ENCODE measurements at places on chromosomes 2 and 18. TPM values are rescaled to one million over a fixed set of nuclear protein-coding genes. Genes with fewer than 3 reads are reported as not detected.

DNA sequence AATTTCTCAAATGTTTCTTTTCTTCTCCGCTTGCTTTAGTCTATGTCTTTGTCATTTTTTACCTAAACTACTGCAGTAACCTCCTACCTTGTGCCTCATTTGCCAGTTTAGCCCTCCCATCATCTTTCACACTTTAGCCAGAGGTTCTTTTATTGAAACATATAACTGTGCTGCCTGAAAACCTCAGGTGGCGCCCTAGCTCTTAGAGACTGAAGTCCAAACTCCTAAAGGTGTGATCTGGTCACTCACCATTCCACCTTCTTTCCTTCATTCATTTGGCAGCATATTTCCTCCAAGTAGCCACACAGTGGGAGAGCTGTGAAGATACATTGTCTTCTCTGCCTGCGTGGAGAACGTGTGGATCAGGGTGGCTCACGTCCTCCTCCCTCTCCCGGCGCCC is 98.2 kb upstream of the MAPRE2 start:
- H3K27ac ChIP-seq: no peak overlapping the region
- H3K36me3 ChIP-seq: no peaks in the 10 kb centered on the region
- peak; percentile 48 for DNase-seq
- no peak overlapping the region for H3K4me3 ChIP-seq

The IFIH1 gene
- total RNA-seq: 16.1 TPM

- H3K27ac ChIP-seq: no peak overlapping the region
- no peak overlapping the region for H3K4me3 ChIP-seq
- H3K27me3 ChIP-seq: no peaks in the 10 kb centered on the region
- H3K4me1 ChIP-seq: no peaks in the 10 kb centered on the region
- peak; percentile 18 for DNase-seq
Measured at GRCh38 chr2:204670124-204670523, 124.8 kb downstream of the PARD3B start.

The CXCR1 gene
- not detected for total RNA-seq

The CCBE1 gene
- 0.27 TPM for total RNA-seq

The IL18RAP gene
- 0.69 TPM for total RNA-seq
